NCI-H1436 treated with DMSO at 0.1 percent for 48 hours (cell line): ENCODE measurements at places on chromosomes 16 and 17.

GRCh38 chr17:63265526-63265925 is 180.6 kb downstream of the CYB561 start:
- no peak for DNase-seq

GRCh38 chr17:82348866-82349265 is 10.2 kb upstream of the TEX19 start:
- DNase-seq = no peak

DNA sequence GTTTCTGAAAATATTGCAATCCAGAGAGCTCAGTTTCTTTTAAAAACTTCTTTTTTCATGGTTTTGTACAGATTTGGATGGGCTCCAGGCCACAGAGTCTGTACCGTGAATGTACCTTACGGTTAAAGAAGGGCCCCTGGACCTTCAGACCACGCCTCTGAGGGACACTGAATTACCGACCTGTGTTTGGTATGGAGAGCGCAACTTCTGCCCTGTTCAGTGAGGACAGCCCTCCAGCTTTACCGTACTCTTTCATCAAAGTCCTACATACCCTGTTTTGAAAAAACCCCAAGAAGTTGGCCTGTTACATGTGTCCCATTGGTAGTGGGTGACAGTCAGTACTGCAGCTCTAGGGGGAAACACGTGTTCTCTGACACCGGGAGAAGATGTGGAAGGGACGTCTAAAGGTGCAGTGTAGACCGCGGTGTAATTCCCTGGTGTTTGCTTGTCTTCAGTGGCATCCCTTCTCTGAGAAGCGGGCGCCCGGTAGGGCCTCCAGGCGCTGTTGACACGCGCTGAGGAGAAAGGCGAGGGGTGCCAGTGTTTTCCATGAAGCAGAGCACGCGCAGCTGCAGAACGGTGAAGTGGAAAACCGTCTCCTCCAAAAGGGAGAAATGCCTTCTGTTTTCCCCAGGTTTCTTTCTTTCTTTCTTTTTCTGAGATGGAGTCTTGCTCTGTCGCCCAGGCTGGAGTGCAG is 6.2 kb downstream of the PGS1 start:
- DNase-seq = no peak

GRCh38 chr17:55659661-55660060 is 63.0 kb downstream of the TMEM100 start:
- DNase-seq = no peak

DNA sequence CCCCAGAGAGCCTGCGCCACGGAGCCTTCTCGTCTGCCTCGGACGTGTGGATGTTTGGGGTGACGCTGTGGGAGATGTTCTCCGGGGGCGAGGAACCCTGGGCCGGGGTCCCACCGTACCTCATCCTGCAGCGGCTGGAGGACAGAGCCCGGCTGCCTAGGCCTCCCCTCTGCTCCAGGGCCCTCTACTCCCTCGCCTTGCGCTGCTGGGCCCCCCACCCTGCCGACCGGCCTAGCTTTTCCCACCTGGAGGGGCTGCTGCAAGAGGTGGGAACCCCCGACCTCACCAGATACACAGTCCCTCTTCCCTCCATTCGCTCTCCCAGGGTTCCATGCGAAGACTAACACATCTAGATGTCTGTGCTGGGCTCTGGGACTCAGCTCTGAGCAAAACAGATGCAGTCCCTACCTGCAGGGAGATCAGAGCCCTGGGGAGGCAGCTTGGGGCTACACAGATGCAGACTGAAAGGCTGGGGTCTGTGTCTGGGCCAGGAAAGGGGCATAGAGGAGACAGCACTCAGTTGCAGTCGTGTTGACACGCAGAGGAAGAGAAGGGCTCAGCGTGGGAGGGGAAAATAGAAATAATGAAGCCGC is 3.7 kb downstream of the TNK1 start:
- no peak for DNase-seq

DNA sequence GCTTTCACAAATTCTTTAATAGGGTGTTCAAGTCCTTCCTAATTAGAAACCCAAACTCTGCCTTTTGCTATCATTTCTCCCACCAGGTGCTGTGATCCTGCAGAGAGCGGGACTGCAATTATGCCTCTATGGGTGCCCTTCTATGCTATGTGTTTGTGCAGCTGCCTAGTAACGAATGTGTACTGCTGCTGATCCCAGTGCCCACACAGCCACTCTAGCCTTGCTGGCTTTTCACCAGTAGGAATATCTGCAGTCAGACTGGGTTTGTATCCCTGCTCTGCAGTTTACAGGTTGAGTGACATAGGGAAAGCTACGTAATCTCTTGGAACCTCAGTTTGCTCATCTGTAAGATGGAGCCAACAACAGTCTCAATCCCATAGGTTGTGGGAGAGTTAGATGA is 179.6 kb upstream of the IRX3 start:
- DNase-seq = no peak

- DNase-seq = no peak
Observed at GRCh38 chr17:7825206-7825990, 8.6 kb upstream of the KDM6B start.

DNA sequence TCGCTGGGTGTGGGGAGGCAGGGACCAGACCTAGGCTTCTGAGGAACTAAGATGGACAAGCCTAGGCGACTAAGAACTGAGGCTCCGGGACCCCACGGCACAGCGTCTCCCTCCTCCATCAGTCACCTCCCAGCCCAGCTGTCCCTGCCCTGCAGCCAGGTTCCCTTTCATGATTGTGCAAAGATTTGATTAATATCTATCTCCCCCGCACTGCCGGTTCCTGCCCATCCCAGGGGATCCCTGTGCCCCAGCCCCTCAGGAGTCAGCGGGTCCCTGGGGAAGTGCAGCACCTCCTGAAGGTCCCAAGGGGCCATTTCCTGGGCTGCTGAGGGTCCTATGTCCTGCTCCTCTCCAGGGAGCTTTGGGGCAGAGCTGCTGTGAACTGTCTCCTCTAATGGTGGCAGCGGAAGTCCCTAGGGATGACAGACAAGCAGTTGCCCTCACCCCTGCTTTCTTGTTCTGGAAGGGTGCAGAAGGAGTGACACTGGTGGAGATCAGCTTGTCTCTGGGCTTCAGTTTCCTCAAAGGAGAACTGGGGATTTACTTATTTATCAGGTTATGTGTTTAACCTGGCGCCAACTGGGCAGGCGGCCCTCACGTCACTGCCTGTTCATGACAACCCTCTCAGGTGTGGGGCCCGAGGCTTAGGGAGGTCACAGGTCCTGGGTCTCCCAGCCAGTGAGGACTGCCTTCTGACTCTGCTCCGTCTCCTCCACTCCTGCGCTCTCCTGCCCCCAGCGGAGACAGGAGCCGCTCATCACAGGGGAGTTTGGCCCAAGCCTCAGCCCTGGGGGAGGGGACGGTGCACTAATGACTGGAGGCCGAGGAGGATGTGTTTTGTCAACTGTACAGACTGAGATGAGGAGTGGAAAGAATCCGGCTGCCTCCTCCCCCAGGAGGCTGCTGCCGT is 1.9 kb upstream of the C16orf74 start:
- peak; percentile 25 for DNase-seq

DNA sequence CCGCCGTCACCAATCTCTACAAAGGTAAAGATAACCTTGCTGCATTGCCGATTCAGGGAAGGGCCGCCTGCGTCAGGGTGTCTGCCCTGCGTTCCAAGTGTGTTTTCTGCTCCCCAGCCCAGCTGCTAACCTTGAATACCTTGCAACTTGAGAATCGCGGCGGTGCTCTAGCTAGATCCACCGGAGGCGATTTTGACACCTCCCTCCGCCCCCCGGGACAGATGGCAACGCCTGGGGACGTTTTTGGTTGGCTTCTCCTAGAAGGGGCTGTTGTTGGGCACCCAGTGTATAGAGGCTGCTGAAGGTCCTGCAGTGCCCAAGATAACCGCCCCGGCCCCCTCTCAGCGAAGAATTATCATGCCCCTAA is 1.5 kb downstream of the HAPSTR1 start:
- DNase-seq = no peak

DNA sequence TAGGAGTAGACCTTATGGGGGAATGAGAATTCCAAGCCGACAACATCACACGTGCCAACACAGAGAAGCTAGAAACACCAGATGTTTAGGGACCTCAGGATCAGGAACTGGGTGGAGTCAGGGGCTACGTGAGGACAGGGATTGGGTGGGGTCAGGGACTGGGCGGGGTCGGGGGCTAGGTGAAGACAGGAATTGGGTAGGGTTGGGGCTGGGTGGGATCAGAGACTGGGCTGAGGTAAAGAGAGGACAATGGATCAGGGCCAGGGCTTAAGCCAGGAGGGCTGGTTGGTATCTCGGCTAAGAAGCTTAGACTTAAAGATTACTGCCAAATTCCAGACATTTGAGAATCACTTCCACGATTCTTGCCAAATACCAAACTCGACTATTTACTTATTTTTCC is 11.6 kb downstream of the TEKT5 start:
- DNase-seq = no peak

GRCh38 chr16:89112377-89113151 is 18.9 kb downstream of the ACSF3 start:
- DNase-seq = no peak

GRCh38 chr16:66121466-66121865 is 245.0 kb upstream of the CDH5 start:
- no peak for DNase-seq

DNA sequence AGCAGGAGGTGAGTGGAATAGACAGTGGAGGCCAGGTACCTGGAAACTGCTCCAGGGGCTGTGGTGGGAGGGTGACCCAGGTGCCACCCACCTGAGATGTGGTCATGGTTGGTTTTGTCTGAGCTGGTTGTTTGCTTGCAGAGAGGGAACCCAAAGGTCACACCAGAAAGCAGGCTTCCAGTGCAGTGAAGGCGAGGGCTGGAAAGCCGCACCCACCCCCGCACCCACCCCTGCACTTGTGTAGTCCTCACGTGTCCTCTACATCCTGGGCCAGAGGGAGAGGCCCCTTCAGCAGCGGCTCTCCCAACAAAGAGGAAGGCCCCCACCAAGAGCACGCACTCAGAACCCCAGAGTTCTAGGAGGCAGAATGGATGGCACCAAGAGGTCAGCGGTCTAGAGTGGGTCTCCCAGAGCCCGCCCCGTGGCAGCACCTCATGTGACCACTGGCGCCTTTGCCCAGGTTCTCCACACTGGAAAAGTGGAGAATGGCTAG is 92.6 kb upstream of the CBX4 start:
- no peak for DNase-seq

GRCh38 chr17:50835301-50836234 is at the start of gene WFIKKN2:
Gene WFIKKN2, plus strand, starts transcription at chr17:50835586. Its CDS starts 352 bp downstream, at chr17:50835938.
- no peak for DNase-seq

DNA sequence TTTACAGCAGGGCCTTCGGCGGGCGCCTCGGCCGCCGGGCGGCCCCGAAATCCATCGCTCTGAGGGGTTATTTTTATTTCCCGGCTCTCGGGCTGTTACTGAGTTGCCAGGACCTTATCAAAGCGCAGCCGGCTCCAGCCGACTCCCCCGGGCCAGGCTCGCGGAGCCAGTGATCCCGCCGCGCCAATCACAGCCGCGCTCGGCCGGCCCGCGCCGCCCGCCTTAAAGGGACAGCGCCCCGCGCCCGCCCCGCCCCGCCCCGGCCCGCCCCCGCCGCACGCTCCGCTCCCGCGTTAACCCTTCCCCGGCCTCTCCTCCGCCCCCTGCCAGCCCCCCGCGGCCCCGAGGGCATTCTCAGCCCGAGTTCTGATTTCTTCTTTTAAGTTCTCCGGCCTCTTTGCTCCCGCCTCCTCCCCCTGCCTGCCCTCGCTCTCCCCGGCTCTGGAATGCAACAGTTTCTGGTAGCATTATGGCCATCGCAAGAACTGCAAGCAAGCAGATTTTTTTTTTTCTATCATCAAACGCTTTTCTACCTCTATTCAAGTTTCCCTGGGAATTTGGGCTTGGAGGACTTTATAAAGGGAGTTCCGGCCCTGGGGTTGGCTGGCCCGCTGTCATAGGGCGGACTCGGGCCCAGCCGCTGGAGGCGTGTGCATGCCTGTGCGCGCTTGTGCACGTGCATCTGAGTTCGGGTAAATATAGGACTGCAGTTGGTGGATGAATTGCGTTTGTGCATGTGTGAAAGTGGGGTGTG is at the start of gene AXIN2:
Gene AXIN2 (minus strand): TSS at position 197 of the 754 bp plus-strand sequence. CDS start 3,028 bp downstream, outside the sequence.
- DNase-seq = peak; percentile 47

DNA sequence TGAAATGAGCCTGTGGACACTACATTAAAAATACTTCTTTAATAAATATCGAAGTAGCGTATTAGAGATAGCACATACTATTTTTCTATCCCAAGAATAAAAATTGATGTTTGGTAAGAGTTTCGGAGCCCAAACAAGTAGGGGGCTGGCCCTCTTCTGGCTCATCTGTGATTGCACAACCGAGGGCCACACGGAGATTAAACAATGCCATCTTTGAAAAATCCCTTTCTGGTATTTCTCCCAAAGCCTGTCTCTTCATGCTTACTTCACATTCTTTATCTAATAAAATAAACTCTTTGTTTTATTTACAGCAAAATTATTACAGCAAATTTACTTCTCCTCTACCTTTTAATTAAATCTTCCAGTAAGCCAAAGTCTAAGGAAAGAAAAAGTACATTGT is 9.6 kb upstream of the MYH11 start:
- DNase-seq = no peak

GRCh38 chr16:26740771-26741170 is 326.0 kb upstream of the C16orf82 start:
- DNase-seq = no peak

- DNase-seq = no peak
Observed at GRCh38 chr17:61863801-61864126, 436 bp upstream of the BRIP1 start.

- DNase-seq = peak; percentile 53
Observed at GRCh38 chr17:73782641-73783381, 138.6 kb upstream of the SDK2 start.

- no peak for DNase-seq
Observed at GRCh38 chr17:66276328-66276937, 26.0 kb upstream of the PRKCA start.

GRCh38 chr16:17538927-17539326 is 68.2 kb upstream of the XYLT1 start:
- no peak for DNase-seq

DNA sequence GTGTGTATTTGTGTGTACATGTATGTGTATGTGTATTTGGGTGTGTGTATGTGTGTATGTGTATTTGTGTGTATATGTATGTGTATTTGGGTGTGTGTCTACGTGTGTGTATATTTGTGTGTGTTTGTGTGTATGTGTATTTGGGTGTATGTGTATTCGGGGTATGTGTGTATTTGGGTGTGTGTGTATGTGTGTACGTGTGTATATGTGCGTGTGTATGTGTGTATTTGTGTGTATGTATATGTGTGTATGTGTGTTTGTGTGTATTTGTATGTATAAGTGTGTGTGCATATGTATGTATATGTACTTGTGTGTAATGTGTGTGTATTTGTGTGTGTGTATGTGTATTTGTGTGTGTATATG is 62.0 kb downstream of the HAPSTR1 start:
- no peak for DNase-seq

- no peak for DNase-seq
Observed at GRCh38 chr16:68800257-68800875, 43.0 kb upstream of the TANGO6 start.

- DNase-seq = no peak
Observed at GRCh38 chr17:58703137-58703915, 10.9 kb downstream of the RAD51C start.
